T-helper 1 cell (primary cell): ENCODE measurements at places on chromosomes 12 and 14.

DNA sequence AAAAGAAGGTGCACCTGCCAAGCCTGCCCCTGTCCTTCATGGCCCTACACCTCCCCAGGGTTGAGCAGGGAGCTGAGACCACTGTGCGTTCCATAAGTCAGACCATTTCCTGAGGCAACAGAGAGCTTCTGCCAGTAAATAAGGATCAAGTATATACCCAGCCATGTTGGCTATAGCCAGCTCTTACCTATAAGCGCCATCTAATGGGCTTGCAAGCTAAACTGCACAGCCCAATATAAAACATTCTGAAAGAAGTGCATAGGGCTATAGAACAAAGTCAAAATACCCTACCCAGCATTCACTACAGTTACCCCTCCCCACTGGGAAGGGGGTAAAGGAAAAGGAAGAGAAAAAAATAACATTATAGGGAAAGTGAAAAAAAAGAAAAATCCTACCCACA, 59.3 kb upstream of the SCAF11 start:
- no peak for DNase-seq

DNA sequence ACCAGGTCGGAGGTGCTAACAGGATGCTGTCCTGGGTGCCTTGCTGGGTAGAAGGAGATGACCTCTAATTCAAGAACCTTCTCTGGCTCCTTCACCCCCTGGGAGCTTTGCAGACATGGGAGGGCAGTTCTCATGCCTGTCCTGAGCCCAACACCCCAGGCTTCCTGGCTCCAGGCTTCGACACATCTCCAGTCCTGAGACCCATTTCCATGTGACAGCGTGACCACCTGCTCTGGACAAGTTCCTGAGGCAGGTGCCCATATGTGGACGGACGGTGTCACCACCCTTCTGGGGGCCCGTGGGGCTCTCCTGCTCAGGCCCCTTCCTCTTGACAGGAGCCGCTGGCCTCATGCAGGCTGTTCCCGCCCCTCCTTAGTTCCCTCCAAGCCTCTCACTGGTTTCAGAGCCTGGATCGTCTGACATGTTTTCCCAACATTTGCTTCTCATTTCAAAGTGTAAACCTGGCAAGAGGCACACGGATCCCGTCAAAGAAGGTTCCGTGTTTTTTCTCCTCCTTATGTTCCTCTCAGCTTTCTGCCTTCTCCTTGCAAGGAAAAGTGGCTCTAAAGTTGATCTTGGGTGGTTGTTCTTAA, 291.9 kb upstream of the RTL1 start:
- DNase-seq, result no peak

DNA sequence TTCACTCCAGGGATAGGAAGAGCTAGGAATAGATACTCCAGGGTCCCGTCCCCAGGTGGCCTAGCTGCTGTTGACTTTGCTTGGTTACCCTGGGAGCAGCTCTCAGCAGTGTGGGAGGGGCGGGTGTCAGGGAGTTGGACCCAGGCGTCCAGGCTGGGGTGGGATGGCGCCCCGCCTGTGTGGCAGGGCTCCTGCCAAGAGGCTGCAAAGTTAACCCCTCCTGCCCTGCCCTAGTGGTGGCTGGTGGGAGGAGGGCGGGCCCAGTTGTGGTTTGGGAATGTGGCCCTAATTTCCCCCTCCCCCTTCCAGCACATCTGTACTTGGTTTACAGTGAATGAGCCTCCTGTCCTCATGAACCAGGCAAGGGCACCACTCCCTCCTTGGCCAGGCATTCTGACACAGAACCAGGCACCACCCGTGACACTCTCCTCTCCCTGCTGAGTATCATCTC, 1.7 kb upstream of the RARG start:
- DNase-seq, result no peak

DNA sequence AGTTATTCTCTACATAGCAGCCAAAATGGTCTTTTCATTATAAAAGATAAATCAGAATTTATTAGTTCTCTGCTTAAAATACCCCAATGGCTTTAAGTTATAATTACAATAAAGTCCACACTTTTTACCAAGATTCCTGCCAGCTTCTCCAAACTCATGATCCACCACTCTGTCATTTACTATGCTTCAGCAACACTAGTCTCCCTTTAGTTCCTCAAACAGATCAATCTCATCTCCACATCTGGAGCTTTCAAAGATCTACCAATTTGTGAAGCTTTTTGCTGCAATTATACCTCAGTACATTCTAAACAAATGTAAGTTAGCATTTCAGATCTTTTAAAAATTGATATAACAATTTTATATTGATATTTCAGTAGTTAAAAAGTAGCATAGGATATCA, 24.9 kb downstream of the CATSPERB start:
- no peak for DNase-seq

GRCh38 chr14:73633116-73634010, 11.4 kb upstream of the DNAL1 start:
- DNase-seq, result no peak
